ENCODE measurements at places on chromosomes 12 and 14. TPM values are rescaled to one million over a fixed set of nuclear protein-coding genes. Genes with fewer than 3 reads are reported as not detected.

DNA sequence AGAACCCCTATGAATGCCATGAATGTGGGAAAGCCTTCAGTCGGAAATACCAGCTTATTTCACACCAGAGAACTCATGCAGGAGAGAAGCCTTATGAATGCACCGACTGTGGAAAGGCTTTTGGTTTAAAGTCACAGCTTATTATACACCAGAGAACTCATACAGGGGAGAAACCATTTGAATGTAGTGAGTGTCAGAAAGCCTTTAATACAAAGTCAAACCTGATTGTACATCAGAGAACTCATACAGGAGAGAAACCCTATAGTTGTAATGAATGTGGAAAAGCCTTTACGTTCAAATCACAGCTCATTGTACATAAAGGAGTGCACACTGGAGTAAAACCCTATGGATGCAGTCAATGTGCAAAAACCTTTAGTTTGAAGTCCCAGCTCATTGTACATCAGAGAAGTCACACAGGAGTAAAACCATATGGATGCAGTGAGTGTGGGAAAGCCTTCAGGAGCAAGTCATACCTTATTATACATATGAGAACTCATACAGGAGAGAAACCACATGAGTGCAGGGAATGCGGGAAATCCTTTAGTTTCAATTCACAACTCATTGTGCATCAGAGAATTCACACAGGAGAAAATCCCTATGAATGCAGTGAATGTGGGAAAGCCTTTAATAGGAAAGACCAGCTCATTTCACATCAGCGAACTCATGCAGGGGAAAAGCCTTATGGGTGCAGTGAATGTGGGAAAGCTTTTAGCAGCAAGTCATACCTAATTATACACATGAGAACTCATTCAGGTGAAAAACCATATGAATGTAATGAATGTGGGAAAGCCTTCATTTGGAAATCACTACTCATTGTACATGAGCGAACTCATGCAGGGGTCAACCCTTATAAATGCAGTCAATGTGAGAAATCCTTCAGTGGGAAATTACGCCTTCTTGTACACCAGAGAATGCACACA lies 22.3 kb downstream of the ZNF268 start:
- DNase-seq = no peak

DNA sequence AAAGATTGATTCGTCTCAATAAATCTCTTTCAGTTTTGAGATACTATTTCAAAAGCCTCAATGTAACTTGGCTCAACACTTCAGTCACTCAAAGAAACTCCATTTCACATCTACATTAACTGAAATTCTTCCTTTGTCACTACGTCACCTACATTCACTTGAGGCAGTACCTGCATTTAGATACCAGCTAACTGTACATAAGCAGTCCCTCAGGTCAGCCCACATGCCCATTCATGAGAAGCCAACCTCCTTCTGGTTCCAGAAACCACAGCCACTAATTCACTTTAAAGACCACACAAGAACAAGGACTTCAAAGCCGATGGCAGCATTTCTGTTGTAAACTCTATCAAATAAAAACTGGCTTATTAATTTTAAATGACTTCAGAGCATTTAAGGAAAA lies 43.0 kb downstream of the SETD3 start:
- no peak for DNase-seq

DNA sequence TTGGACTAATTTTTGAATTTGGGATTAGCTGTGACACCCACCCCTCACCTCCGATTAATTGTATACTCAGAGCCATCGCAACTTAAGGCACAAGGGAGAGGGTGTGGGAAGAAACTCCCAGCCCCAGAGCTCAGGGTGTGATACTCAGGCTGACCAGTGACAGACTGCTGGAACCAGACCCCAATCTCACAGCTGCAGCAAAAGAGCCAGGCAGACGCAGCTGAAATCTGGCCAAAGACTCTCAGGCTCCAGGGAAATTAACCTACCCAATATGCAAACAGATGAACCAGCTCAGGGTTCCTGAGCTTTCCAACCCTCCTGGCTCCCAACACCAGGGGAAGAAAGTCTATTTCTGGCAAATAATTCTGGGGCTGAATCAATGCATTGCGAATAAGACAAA lies 30.5 kb downstream of the ANAPC7 start:
- DNase-seq = no peak

DNA sequence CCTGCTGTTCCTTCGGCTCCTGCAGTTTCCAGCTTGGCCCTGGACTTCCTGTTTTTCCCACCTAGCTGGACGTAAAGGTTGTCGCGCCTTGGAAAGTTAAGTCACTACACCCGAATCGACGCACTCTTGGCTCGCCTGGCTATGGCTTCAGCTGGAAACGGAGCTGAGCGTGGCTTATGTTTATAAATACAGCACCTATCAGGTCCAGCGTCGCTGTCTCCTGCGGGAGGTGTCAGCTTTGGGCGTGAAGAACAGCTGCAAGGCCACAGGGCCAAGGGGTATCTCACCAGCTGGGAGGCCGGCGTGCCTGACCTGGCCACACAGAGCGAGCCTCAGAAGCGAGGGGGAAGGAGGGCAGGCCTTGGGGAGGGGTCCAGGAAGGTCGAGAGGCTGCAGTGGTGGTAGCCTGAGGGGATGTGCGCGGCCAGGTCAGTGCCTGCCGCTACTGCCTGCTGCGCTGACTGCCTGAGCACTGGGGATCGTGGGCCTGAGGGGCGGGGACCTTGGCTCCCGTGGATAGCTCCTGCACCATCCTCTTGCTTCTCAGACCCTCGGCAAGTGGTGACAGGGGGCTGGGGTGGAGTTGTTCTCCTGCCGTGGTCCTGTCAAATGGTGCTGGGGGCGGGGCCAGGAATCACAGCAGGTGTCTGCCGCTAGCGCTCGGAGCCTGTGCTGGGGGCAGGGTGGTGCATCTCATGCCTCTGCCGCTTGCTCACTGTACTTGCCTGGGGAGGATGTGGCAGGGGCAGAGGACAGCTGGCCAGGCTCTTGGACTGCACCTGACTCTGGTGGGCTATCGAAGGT lies 12.5 kb downstream of the PACS2 start:
- no peak for DNase-seq

GRCh38 chr14:93343797-93344196 lies 3.2 kb upstream of the COX8C start:
- no peak for DNase-seq

DNA sequence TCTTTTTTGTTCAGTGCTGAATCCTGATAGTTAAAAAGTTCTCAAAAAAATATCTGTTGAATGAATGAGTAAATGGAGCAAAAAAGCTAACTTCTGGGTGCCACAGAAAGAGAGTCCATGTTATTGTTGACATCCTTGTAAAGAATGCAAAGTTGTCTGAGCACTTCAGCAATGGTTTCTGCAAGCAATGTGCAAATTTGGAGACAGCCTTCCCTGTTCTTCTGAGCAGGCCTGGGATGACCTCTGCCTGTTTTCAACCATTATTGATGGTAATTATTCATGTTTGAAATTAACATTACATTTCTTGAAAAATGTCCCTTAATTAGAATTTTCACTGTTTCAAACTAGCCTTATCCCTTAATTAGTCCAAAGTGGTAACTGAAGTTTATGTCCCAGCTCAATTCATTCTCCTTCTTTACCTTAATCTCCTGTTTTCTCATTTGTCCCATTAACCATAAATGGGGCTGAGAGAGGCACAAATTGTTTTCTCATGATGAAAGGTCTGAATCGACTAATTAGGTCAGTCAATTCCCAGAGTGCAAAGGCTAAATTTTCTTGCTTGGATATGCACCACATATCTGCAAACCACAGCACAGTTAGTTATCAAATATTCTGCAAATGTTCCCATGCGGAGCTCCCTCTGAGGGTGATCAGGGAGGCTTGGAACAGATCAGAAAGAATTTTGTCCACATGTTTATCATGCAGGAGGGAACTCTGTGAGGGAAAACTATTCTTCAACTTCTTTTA lies 139.4 kb upstream of the KRR1 start:
- no peak for DNase-seq

DEGS2 gene
- 1.7 TPM for total RNA-seq

RFLNA gene
- 1.0 TPM for total RNA-seq
